ENCODE measurements at places on chromosomes 5 and 9.

- DNase-seq = no peak
Observed at GRCh38 chr5:127962491-127962890, 121.1 kb upstream of the SLC12A2 start.

DNA sequence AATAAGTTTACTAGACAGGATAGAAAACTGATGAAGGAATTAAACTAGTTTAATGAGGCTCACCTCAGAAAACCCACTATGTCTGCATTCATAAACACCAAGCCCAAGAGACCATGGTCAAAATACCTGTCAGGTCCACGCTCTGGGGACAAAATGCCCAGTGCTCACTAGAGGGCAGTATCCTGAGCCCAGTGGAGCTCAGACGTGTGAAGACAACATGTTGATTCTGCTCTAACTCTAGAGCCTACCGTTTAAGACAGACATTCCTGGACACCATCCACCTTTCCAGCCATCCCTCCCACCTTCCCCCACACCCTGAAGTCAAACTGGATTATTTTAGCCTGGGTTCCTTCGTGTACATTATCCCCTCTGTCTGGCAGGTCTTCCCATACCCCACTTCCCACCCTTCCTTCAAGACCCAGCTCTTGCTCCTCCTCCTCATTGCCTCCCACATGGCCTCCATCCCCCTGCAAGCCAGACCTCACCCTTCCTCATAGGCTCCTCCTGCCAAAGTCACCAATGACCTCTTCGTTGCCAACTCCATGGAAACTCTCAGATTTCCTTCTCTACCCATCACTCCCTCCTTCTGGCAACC lies 142.3 kb upstream of the FSTL4 start:
- DNase-seq = peak; percentile 35

GRCh38 chr5:2742921-2743679 lies 8.4 kb downstream of the IRX2 start:
- DNase-seq = no peak

- DNase-seq = no peak
Observed at GRCh38 chr5:3262451-3262850, 333.2 kb upstream of the IRX1 start.

GRCh38 chr5:132653716-132654115 lies 4.3 kb upstream of the IL13 start:
- no peak for DNase-seq

DNA sequence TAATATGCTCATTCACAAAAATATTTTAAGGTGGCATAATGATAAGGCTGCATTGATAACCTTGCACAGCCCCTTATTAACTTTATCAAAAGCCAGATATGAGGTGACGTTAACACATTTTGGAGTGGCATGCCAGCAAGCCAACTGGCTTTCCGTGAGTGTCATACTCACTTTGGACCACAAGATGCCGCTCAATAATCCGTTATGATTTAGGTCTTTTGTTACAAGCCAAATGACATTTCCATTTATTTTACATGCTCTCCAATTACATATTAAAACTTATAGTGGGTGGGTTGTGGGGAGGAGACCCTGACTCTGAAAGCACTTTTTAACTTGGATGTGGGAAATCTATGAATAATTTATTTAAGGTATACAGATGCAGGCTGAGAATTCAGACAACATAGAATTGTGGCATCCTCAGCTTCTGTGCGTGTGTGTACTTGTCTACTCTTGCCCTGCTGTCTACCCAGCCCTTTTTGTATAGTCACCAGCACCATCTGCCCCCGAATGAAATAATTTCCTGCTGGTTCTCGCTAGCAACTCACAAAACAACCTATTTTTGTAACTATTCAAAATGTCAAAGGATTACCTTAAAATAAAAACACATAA lies 305.1 kb downstream of the PSAT1 start:
- peak; percentile 51 for DNase-seq

DNA sequence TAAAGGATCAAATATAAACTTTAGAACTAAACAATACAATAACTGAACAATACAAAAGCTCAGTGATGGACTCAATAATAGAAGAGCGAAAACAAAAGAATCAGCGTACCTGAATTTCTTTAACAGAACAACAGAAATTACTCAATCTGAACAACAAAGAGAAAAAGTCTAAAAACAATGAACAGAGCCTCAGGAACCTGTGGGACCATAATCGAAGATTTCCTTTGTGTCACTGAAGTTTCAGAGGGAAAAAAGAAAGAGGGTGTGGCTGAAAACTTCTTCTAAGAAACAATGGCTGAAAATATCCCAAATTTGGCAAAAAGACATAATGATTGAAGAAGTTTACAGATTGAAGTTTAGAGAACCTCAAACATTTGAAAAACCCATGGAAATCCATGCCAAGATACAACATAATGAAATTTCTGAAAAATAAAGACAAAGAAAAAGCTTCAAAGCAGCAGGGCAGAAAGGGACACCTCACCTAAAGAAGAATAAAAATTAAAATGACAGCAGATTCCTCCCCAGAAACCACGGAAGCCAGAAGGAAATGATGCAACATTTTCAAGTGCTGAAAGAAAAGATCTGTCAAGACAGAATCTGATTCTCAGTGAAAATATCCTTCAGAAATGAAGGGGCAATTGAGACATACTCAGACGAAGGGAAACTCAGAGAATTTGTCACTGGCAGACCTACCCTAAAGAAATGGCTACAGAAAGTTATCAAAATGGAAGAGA lies 288.8 kb downstream of the ARL15 start:
- no peak for DNase-seq

GRCh38 chr5:168712280-168712924 lies 133.2 kb upstream of the PANK3 start:
- no peak for DNase-seq

DNA sequence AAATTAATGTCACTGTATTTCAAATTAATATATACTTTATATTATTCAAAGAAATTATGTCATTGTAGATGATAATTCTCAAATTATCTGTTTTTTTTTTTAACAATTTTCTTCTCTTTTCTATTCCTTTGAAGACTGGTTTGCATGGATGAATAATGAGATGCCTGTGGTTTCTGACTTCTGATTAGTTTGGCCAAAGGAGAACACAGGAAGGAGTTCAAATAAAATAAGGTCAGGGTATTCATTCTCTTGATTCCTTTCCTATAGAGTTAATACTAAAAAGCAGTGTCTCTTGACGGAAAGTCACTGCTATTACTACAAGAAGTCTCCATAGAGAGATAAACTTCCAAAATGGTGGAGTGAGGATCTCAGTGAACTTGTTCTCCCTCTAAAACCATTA lies 279.6 kb upstream of the FTMT start:
- DNase-seq = no peak

DNA sequence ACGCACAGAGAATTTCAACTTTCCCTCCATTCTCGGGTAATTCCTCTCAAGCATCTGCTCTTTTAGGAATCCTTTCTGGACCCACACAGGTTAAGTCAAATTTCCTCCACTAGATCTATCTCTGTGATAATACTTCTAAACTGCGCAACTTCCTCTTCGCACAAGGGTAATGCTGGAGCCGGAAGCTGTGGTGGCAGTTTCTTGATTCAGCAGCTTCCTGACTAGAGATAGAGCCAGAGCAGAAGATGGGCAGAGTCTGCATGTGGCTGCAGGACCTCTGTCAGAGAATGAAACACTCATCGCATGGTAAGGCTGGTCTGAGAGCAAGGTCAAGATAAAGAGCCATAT lies 11.1 kb upstream of the CDC42SE2 start:
- peak; percentile 38 for DNase-seq

GRCh38 chr9:113564498-113565237 lies 101.1 kb downstream of the RGS3 start:
- DNase-seq = peak; percentile 53
